ENCODE measurements at places on chromosomes 5 and 9.
A peak's percentile ranks its signal among the peaks of the same experiment; 100 is the strongest.

DNA sequence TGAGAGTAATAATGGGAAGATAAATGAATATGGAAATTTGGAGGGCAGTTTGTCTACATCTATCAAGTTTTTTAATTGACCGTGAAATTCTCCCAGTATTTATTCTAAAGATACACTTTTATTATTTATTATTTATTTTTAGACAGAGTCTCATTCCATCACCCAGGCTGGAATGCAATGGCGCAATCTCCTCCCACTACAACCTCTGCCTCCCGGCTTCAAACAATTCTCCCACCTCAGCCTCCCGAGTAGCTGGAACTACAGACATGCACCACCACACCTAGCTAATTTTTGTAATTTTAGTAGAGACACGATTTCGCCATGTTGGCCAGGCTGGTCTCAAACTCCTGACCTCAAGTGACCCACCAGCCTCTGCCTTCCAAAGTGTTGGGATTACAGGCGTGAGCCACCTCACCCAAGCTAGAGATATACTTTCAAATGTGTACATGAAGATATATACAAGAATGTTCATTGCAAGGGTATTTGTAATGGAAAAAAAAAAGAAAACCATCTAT lies 97.7 kb upstream of the SLC12A2 start:
- H3K4me3 ChIP-seq: no peak overlapping the region
- no peaks in the 10 kb centered on the region for H3K27me3 ChIP-seq
- no peaks in the 10 kb centered on the region for H3K36me3 ChIP-seq
- H3K27ac ChIP-seq: no peak overlapping the region
- DNase-seq: no peak
- H3K4me1 ChIP-seq: no peaks in the 10 kb centered on the region

DNA sequence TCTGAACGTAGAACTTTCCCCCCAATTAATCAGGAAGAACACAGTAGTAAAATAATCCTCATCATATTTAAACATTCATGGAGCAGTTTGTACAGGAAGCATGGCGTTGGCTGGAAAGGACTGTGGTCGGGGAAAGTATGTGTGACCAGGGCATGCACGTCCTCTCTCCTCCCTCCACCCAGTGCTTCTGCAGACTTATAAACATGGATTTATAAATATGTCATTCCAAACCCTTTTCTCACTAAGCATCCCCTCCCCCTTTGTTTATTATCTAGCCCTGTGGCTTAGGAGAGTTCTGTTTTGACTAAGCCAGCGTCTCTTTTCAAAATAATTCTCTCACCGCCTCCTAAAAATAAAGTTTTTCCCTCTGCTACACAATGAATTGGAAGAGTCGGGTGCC lies 70.4 kb upstream of the DAP start:
- H3K36me3 ChIP-seq: no peaks in the 10 kb centered on the region
- no peak overlapping the region for H3K4me3 ChIP-seq
- H3K27me3 ChIP-seq: peaks cover 2% of the 10 kb centered on the region
- no peak for DNase-seq
- H3K27ac ChIP-seq: no peak overlapping the region
- no peaks in the 10 kb centered on the region for H3K4me1 ChIP-seq

GRCh38 chr5:102933316-102933715 lies 178.2 kb downstream of the PAM start:
- H3K36me3 ChIP-seq: peaks cover 20% of the 10 kb centered on the region
- H3K27me3 ChIP-seq: no peaks in the 10 kb centered on the region
- H3K4me1 ChIP-seq: peaks cover 20% of the 10 kb centered on the region
- no peak for DNase-seq
- no peak overlapping the region for H3K4me3 ChIP-seq

GRCh38 chr9:92664394-92665152 lies 5.4 kb downstream of the IPPK start:
- peaks cover 48% of the 10 kb centered on the region for H3K4me1 ChIP-seq
- peak; percentile 78 for DNase-seq
- H3K36me3 ChIP-seq: peaks cover 30% of the 10 kb centered on the region
- H3K27me3 ChIP-seq: no peaks in the 10 kb centered on the region
- H3K27ac ChIP-seq: peak overlapping the region; percentile 79

- no peak overlapping the region for H3K4me3 ChIP-seq
- H3K4me1 ChIP-seq: no peaks in the 10 kb centered on the region
- no peak for DNase-seq
- no peak overlapping the region for H3K27ac ChIP-seq
Measured at GRCh38 chr5:77305956-77306355, 95.5 kb downstream of the PDE8B start.

- no peak overlapping the region for H3K4me3 ChIP-seq
- no peaks in the 10 kb centered on the region for H3K4me1 ChIP-seq
- no peak for DNase-seq
- no peaks in the 10 kb centered on the region for H3K27me3 ChIP-seq
Measured at GRCh38 chr9:8012986-8013385, 213.4 kb upstream of the DMAC1 start.

GRCh38 chr9:113387560-113388230 lies 10.9 kb upstream of the HDHD3 start:
- no peaks in the 10 kb centered on the region for H3K27me3 ChIP-seq
- no peak overlapping the region for H3K27ac ChIP-seq
- DNase-seq: no peak
- H3K36me3 ChIP-seq: peaks cover 21% of the 10 kb centered on the region
- no peak overlapping the region for H3K4me3 ChIP-seq

GRCh38 chr5:171688696-171689495 lies 96.7 kb upstream of the SMIM23 start:
- no peak for DNase-seq
- H3K36me3 ChIP-seq: no peaks in the 10 kb centered on the region
- H3K27me3 ChIP-seq: no peaks in the 10 kb centered on the region
- H3K27ac ChIP-seq: no peak overlapping the region

- H3K4me1 ChIP-seq: peaks cover 39% of the 10 kb centered on the region
- peak overlapping the region; percentile 70 for H3K4me3 ChIP-seq
- H3K27ac ChIP-seq: peak overlapping the region; percentile 94
- peak; percentile 91 for DNase-seq
Measured at GRCh38 chr9:5557606-5558587, 47.6 kb downstream of the PDCD1LG2 start.

- no peak overlapping the region for H3K4me3 ChIP-seq
- H3K36me3 ChIP-seq: no peaks in the 10 kb centered on the region
Measured at GRCh38 chr5:159510282-159510681, 180.0 kb upstream of the IL12B start.

DNA sequence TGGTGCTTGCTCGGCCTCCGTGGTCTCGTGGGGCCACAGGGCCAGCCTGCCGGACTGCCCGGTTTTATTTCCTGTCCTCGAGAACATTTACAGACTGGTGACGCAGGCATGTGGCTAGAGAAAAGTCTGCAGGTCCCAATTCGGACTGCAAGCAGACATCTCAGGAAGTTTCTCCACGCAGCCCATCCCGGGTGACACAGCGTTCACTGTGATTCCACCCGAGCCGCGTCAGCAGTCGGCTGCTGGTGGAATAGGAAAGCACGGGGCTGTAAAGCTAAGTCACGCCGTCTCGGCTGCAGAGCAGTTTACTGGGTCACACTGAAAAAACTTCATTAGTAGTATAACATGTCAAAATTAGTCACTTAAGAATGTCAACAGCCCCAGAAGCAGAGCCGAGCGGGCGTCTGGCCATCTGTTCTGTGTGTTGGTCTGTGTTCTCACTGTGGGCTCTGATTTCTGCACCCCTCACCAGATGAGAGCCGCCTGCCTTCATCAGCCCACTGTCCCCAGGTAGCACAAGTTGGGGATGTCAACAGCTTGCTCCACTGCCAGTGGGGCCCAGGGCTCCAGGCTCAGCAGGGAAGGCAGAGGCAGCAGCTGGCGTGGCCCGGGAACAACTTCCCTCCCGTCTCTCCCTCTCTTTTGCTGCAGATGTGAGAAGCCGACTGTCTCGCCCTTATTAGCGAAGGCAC lies 363.7 kb downstream of the IRX2 start:
- no peak overlapping the region for H3K27ac ChIP-seq
- H3K36me3 ChIP-seq: no peaks in the 10 kb centered on the region
- H3K4me3 ChIP-seq: no peak overlapping the region
- no peaks in the 10 kb centered on the region for H3K27me3 ChIP-seq

- no peaks in the 10 kb centered on the region for H3K36me3 ChIP-seq
- no peak overlapping the region for H3K27ac ChIP-seq
- no peaks in the 10 kb centered on the region for H3K4me1 ChIP-seq
- H3K27me3 ChIP-seq: no peaks in the 10 kb centered on the region
- no peak overlapping the region for H3K4me3 ChIP-seq
- no peak for DNase-seq
Measured at GRCh38 chr9:117278471-117279035, 136.3 kb downstream of the ASTN2 start.

- no peaks in the 10 kb centered on the region for H3K36me3 ChIP-seq
- no peaks in the 10 kb centered on the region for H3K27me3 ChIP-seq
- no peak for DNase-seq
- H3K4me3 ChIP-seq: no peak overlapping the region
- no peak overlapping the region for H3K27ac ChIP-seq
Measured at GRCh38 chr5:165805756-165806155, 2300.3 kb downstream of the MAT2B start.

GRCh38 chr5:137617528-137618205 lies 118.2 kb downstream of the KLHL3 start:
- no peaks in the 10 kb centered on the region for H3K27me3 ChIP-seq
- H3K36me3 ChIP-seq: no peaks in the 10 kb centered on the region
- no peak for DNase-seq
- H3K4me3 ChIP-seq: no peak overlapping the region
- H3K4me1 ChIP-seq: peaks cover 6% of the 10 kb centered on the region

DNA sequence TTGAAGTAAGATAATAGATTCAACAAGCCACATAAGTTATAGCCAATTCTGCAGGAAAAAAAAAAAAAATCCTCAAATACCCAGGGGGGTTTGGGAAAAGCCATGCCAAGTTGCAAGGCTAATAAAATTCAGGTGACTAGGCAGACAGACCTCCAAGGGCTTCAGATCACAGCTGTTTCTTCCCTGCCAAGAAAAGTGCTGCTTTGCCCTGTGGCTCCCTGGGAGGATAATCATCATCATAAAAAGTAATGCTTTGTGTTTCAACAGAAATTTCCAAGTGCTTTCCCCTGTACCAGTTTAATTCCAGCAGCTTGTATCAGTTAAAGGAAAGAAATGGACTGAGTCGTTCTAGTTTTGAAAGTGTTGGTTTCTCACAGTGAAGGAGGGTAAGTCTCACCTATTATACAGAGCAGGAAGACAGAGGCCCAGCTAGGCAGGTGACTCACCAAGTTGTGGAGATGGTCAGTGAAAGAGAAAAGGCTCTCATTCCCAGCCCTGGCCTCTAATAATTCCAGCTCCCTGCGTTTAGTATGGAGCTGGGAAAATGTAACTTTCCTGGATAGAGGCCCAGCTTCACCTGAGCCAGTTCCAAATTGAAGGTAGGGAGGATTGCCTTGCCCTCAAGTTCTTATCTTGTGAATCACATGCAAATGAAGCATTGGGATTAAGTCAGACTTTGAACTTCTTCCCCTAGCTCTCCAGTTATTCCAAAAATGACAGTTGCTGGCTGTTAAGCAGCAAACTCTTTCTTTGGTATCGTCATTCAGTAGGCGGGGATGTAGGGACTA lies 263.4 kb downstream of the GRIA1 start:
- no peak overlapping the region for H3K4me3 ChIP-seq
- DNase-seq: no peak
- H3K4me1 ChIP-seq: no peaks in the 10 kb centered on the region

DNA sequence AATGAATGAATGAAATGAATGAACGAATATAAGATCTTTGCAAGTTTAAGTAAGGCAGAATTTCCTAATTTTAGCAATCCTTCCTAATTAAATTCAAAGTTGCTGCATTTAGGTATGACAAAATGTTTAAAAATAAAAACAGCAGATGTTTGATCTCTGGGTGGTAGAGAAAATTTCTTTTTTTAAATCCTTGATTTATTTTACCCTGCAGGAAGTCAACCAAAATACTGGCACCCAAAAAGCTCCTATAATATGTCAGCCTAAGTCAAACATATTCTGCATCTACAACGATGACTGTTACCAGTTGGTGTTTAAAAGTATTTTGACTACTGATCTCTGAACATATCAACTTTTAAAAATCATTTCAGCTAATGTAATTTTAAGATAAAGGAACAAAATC lies 58.4 kb downstream of the TTC39B start:
- no peaks in the 10 kb centered on the region for H3K27me3 ChIP-seq
- H3K4me1 ChIP-seq: peaks cover 24% of the 10 kb centered on the region
- H3K36me3 ChIP-seq: peaks cover 25% of the 10 kb centered on the region
- no peak overlapping the region for H3K27ac ChIP-seq
- H3K4me3 ChIP-seq: no peak overlapping the region
- DNase-seq: no peak

- H3K4me3 ChIP-seq: no peak overlapping the region
- DNase-seq: no peak
- H3K27me3 ChIP-seq: no peaks in the 10 kb centered on the region
- no peaks in the 10 kb centered on the region for H3K36me3 ChIP-seq
Measured at GRCh38 chr9:102986425-102986824, 8.7 kb upstream of the CYLC2 start.

- DNase-seq: peak; percentile 62
- peaks cover 2% of the 10 kb centered on the region for H3K4me1 ChIP-seq
- H3K27me3 ChIP-seq: no peaks in the 10 kb centered on the region
- H3K4me3 ChIP-seq: no peak overlapping the region
- H3K27ac ChIP-seq: no peak overlapping the region
Measured at GRCh38 chr5:43661102-43661501, 58.1 kb downstream of the NNT start.

DNA sequence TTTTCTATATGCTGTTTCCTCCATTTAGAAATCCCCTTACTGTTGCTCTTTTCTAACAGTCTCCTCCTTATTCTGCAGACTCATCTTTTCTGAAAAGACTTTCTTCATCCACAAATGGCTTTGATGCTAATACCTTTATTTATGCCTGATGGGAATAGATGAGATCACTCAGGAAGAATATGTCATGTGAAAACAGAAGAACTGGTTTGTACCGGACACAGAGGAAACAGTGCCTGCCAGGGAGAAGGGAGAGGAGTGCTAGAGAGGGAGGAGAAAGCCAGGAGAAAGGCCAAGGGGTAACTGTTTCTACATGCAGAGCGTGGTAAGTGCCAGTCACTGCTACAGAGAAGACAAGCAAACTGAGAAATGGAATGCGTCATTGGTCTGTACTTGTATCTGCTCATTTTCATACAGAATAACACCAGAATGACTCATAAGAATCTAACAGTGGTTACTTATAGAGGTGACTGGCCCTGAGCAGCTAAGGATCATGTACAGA lies 45.9 kb upstream of the PJA2 start:
- peak overlapping the region; percentile 34 for H3K27ac ChIP-seq
- H3K36me3 ChIP-seq: no peaks in the 10 kb centered on the region
- H3K4me1 ChIP-seq: peaks cover 4% of the 10 kb centered on the region
- H3K4me3 ChIP-seq: no peak overlapping the region
- DNase-seq: no peak
- peaks cover 2% of the 10 kb centered on the region for H3K27me3 ChIP-seq

- no peaks in the 10 kb centered on the region for H3K36me3 ChIP-seq
- no peaks in the 10 kb centered on the region for H3K4me1 ChIP-seq
Measured at GRCh38 chr9:106872641-106873040, 9.7 kb downstream of the ZNF462 start.

- no peaks in the 10 kb centered on the region for H3K36me3 ChIP-seq
- DNase-seq: no peak
- no peaks in the 10 kb centered on the region for H3K4me1 ChIP-seq
- no peaks in the 10 kb centered on the region for H3K27me3 ChIP-seq
- no peak overlapping the region for H3K27ac ChIP-seq
- H3K4me3 ChIP-seq: no peak overlapping the region
Measured at GRCh38 chr9:18490641-18491370, 16.9 kb downstream of the ADAMTSL1 start.

- DNase-seq: peak; percentile 68
- H3K4me3 ChIP-seq: peak overlapping the region; percentile 99
- H3K36me3 ChIP-seq: peaks cover 38% of the 10 kb centered on the region
- peaks cover 5% of the 10 kb centered on the region for H3K27me3 ChIP-seq
- H3K4me1 ChIP-seq: peaks cover 35% of the 10 kb centered on the region
- H3K27ac ChIP-seq: peak overlapping the region; percentile 99
Measured at GRCh38 chr5:179624841-179625271, 1.4 kb upstream of the HNRNPH1 start.

- H3K27ac ChIP-seq: no peak overlapping the region
- H3K27me3 ChIP-seq: no peaks in the 10 kb centered on the region
- H3K4me1 ChIP-seq: no peaks in the 10 kb centered on the region
- no peaks in the 10 kb centered on the region for H3K36me3 ChIP-seq
Measured at GRCh38 chr5:92147798-92148197, 764.7 kb upstream of the ARRDC3 start.
